ENCODE measurements at places on chromosomes 2 and 18.
A peak's percentile ranks its signal among the peaks of the same experiment; 100 is the strongest.

DNA sequence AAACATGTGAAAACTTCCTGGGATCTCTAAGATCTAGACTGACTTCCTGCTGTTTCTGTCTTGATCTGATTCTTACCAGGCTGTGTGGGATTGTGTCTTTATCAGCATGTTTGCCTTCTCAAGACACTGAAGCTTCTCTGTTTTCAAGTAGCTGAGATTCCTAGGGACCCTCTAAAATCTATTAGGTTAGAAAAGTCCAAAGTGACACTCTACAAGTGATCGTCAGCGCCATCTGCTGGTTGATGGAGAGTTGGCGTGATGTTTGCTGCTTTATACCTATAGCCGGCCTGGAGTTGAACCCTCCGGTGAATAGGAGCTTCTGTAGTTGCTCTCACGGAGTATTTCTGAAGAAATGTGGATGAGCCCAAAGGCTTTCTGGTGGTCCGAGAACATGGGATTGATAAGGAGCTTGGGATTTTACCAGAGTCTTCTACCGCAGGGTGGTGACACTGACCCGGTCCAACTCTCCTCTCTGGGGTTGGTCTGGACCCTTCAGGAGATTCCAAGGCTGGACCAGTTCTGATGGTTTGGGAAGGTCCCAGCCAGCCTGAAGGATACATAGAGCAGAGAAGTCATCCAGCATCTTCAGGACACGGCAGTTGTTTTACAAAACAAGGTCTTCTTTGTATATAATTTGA lies 96.0 kb upstream of the TTC39C start:
- DNase-seq: peak; percentile 37

DNA sequence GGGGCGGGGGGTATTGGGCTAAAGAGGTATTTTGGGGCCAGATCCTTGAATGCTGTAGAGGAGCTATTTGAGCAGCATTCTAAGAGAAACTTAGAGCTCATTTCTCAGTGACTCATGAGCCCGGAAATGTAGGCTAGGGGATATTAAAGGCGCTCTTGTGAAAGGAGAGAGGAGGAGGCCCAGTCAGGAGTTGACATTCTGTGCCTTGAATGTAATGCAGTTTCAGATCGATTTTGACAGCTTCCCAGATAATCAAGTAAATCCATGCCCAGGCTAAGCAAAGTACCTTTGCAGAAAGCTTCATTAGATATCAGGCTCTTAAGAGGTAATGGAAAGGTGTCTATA lies 1.5 kb downstream of the CAB39 start:
- peak; percentile 63 for DNase-seq

DNA sequence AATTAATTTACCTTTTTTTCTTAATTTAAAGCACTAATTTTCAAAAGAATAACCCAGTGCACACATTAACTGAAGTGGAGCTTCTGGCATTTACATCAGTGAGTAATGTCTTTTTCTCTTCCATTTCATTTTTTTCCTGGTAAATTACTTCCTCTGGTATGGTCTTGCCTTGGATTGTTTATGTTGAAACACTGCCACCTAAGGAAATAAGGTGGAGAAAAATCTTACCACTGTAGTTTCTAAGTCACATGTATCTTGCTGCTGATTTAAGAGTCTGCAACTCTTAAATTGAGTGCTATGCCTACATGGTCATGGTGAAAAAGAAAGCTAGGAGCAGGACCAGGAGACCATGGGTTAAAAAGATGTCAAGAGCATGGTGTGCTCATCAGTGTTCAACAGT lies 51.0 kb downstream of the TTC27 start:
- DNase-seq: no peak

DNA sequence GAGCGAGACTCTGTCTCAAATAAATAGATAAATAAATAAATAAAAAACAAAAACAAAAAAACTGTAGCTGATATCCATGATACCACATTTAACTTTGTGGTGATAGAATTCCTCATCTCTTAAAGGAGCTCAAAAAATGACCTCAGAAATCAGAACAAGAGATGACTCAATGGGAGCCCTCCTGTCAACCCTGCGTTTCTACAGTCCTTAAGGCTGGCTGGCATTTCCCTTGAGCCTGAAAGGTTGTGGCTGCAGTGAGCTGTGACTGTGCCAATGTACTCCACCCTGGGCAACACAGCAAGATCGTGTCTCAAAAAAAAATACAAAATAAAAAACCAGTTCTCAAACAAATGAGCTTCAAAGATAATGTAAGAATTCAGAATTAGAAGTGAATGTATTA lies 40.4 kb downstream of the CHST9 start:
- DNase-seq: no peak

DNA sequence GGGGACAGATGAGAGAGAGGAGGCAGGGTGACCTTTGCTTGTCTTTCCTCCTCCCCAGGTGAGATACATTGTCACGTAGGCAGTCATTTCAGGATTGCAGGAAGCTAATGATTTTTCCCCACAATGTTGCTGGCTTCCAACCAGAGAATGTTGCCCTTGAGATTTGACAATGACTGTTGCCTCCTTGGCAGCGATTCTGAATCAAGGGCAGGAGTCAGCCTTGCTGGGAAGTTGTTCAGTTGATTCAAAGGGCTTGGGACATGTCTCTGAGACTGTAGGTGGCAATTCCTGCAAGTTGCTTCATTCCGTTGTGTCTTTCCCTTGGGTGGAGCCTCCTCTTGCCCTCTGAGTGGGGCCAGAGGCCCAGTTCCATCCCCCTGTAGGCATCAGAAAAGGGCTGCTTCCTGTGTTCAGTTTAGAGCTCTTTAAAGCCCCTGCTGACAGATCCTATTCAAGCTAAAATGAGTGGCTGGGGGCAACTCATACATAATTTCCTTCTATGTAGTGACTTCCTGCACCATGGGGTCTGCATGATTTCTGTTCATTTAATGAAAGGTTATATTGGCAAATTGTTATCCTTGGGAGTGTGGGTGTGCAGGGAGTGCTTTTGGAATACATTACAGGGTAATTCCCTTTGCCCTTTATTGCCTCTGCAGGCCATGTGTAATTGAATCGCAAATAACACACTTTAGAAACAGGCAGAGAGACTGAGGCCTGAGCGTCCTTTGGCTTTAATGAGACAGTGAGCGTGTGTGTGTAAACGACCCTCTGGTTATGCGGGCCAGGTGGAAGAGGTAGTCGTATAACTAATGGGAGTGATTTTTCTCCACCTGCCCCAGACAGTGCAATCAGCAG lies 52.4 kb downstream of the GPR39 start:
- no peak for DNase-seq

GRCh38 chr2:68931799-68932198 lies 20.9 kb downstream of the GKN2 start:
- no peak for DNase-seq

- no peak for DNase-seq
These were observed 166.3 kb upstream of the FN1 start for GRCh38 chr2:215601990-215602721.

- peak; percentile 37 for DNase-seq
These were observed 20.5 kb upstream of the KIF3C start for GRCh38 chr2:26002632-26003310.

DNA sequence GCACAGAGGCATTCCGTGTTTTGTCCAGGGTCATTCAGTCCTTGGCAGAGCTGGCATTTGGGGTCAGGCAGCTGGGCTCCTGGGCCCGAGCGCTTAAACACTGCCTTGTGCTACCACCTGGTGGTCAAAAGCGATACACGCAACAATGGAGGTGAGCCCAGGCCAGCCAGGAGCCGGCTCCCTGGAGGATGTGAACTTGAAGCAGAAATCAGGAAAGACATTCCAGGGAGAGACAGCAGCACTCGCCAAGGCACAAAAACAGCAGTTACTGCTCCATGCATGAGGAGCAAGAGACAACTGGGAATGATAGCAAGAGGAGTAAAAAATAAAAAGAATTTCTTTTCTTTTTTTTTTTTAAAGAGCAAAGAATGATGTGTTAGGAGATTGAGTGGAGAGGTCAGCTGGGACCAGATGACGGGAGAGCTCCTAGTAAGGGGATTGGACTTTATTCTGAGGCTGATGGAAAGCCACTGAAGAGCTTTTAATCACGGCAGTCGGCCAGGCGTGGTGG lies 20.7 kb downstream of the SCYGR8 start:
- DNase-seq: peak; percentile 52

- no peak for DNase-seq
These were observed 108.5 kb upstream of the ANKRD30BL start for GRCh38 chr2:132270255-132270654.

DNA sequence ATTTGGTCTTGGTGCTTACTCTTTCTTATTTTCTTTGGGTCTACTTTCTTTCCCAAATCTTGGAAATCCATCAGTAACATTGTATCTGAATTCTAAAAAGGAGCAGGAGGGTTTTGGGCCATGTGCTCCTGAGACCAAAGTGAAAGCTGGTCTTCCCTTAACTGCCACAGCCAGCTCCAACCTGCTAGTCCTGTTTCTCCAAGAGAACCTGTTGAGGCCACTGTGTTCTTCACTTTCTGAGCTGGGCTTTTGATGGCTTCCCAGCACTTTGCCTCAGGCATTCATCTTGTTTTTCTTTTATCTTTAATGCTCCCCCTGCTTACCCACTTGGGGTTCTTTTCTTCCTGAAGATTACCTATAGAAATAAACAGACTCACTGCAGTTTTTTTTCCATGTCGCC lies 53.3 kb downstream of the ARHGAP28 start:
- DNase-seq: no peak

- no peak for DNase-seq
These were observed 83.3 kb downstream of the ICOS start for GRCh38 chr2:204019572-204020501.

DNA sequence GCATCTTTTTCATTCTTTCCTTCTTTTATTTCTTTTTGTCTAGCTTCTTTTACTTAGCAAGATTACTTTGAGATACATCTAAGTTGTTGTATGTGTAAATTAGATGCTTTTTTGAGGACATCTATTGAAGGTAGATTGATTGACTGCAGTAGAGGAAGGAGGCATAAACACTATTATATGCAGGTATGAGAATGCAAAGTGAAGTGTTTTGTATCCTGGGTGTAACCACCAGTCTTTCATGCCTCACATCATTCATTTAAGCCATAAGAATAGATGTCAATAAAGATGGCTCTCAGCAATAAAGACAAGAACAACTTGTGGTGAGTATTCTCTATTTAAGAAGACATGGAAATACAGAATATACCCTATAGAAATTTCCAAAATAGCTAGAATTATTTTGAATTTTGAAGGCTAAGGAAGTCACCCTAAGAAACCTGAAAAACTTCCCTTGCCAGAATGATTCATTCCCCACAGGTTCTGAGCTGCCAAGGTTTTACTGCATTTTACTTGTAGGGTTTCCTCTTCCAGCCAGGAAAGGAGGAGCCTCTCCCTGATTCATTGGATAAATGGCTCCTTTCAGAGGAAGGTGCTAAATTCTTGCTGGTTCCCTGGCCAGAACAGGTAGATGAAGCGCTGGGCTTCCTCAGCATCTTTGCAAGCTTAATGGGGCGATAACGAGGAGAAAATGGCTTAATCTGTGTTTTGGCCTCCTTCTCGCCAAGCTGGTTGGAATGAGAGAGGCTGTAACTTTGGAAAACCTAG lies 279.8 kb upstream of the SLC14A2 start:
- DNase-seq: no peak

- no peak for DNase-seq
These were observed 7.8 kb downstream of the LIMS1 start for GRCh38 chr2:108542071-108542470.

DNA sequence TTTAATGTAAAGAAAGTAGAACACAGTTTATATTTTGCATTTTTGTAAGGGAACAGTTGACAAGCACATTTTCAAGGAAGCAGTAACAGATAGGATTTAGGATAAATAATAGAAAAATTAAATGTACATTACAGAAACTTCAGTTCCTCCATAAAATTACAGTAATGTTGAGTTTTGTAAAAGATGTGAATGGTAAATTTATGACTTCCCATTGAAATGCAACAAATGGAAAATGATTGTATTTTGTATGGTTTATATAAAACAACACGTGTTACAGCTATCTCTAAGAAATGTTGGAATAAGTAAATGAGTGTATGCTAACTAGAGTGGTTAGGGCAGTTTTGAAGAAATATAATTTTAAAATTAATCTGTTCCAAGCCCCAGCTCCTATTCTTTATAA lies 227.3 kb downstream of the PARD3B start:
- DNase-seq: no peak

- DNase-seq: no peak
These were observed 201.8 kb upstream of the ZNF521 start for GRCh38 chr18:25553631-25554263.

- DNase-seq: no peak
These were observed 214.0 kb downstream of the ANKRD30B start for GRCh38 chr18:14961991-14962390.

DNA sequence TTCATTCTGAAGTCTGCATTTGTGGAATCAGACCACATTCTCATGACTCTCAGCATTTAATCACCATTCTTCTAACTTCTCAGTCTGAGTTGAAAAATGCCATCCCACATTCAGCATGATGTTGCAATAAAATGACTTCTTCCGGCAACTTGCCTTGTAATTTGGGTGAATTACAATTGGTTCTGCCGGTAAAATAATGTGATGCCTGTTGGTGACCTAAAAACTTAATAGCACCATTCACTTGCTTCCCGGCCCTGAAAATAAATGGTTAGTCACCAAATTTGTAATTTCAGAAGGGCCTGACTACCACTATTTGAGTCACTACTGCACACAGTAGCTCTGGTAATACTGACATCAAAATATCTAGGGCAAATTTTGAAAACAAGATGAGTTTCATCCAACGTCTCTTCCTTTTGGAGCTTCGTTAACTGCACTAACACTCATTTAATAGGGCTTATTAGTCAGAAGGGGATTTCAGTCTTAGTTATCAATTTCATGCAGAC lies 637.1 kb upstream of the CHAC2 start:
- no peak for DNase-seq

- no peak for DNase-seq
These were observed 274.4 kb downstream of the ERBB4 start for GRCh38 chr2:212264187-212264586.

DNA sequence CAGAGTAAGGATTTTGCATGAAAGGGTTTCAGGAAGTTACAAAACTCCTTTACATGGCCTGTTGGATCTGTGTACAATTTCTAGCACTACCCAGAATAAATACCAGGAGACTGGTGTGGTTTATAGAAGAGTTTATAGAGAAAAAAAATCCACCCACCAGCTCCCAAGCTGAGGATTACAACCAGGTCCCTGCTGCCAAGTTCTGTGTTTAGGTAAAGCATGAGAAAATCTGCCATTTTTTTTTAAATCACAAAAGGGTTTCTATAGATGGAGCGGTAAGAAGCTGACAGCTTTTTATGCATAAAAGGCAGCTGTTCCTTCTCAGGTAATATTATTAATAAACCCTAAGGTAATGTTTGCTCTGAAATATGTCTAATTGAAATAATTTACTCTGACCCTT lies 545.4 kb upstream of the ZEB2 start:
- DNase-seq: no peak

DNA sequence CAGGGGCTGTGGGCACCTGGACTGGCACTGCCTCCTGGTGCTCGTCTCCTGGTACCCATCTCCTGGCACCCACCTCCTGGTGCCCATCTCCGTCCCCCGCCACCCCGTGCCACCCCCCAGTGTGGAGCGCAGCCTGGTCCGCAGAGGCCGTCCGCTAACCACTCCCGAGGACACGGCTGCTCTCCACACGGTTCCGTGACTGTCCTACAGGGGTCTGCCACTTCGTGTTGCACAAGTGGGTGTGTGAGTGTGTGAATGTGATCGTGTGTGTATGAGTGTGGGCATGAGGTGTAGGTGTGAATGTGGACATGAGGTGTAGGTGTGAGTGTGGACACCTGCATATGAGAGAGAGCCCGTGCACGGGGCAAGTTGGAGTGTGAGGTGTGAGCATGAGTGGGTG lies 119.4 kb upstream of the HS6ST1 start:
- no peak for DNase-seq

- peak; percentile 90 for DNase-seq
These were observed 749 bp upstream of the EIF2AK3 start for GRCh38 chr2:88627856-88628570.

- no peak for DNase-seq
These were observed 10.6 kb downstream of the MYO1B start for GRCh38 chr2:191255756-191256312.
